SW480 (cell line): ENCODE measurements at places on chromosomes 3 and 15.

DNA sequence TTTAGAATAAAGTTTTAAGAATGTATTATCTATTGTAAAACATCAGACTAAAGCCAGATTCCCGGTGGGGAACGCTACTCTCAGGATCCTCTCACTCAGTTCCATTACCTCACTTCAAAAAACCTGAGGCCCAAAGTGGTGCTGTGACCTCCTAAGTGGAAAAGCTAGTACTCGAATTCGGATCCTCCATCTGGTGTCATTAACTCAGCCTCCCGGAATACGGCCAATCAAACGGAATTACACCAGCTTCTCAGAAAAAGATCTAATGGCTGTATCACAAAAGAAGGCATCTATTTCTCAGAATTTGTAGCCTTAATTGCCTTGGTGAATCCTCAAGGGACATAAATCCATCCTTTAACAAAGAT is 627 bp downstream of the ACAD11 start:
- DNase-seq: no peak

GRCh38 chr3:127834771-127835170 is 12.5 kb upstream of the MGLL start:
- no peak for DNase-seq

- no peak for DNase-seq
Observed at GRCh38 chr3:86554383-86554782, 436.6 kb downstream of the VGLL3 start.

DNA sequence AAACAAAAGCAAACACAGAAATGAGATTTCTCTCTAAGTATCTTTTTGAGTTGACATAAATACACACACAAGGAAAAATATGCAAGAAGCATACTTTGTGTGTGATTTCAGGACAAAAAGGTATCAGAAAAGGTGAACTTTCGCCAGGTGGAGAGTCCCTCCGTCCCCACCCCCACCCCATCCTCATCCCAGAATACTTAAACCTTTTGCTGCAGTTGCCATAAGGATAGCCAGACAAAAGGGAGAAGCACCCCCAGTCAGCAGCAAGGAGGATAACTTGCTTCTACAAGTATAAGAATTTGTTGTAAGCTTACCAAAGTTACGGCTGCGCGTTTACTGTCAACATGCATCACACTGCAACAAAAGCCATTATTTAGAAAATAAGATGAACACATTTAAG is 10.3 kb downstream of the FOXP1 start:
- no peak for DNase-seq

GRCh38 chr3:149599236-149599635 is 58.6 kb downstream of the WWTR1 start:
- no peak for DNase-seq
